HT-29 (cell line): ENCODE measurements at places on chromosomes 13 and 19. TPM values are rescaled to one million over a fixed set of nuclear protein-coding genes. Genes with fewer than 3 reads are reported as not detected.

TMPRSS9 gene
- total RNA-seq: 0.31 TPM in 1 of 2 replicates, not detected in the other

CGB8 gene
- not detected in 2 replicates for total RNA-seq

TPTE2 gene
- total RNA-seq: not detected in 2 replicates

C19orf81 gene
- not detected in 2 replicates for total RNA-seq

ALOX5AP gene
- total RNA-seq: 0.41 TPM in 1 of 2 replicates, not detected in the other

ZNF724 gene
- 0.10 and 0.70 TPM in 2 replicates for total RNA-seq

DNA sequence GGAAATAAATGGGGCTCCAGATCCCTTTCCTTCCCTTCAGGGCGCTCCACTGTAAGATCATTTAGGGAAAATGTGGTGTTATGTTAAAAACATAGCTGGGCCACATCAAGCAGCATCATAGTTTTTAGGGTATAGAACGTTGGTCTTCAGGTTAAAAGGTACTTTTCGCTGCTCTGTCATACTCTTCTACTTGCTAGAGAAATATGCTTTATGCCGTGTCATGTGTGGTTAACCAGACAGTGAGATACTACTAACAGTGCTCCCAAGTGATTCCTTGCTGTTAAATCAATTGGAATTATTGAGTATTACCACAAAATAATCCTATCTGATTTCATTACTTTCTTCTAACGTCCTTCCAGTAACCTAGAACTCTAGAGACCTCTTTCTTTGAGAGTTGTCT lies 1.1 kb upstream of the NDFIP2 start:
- no peak for DNase-seq

- no peak for DNase-seq
Observed at GRCh38 chr13:64993514-64994164, 2236.5 kb downstream of the PCDH9 start.

GRCh38 chr13:100811024-100811865 lies 136.7 kb upstream of the TMTC4 start:
- DNase-seq: no peak

DNA sequence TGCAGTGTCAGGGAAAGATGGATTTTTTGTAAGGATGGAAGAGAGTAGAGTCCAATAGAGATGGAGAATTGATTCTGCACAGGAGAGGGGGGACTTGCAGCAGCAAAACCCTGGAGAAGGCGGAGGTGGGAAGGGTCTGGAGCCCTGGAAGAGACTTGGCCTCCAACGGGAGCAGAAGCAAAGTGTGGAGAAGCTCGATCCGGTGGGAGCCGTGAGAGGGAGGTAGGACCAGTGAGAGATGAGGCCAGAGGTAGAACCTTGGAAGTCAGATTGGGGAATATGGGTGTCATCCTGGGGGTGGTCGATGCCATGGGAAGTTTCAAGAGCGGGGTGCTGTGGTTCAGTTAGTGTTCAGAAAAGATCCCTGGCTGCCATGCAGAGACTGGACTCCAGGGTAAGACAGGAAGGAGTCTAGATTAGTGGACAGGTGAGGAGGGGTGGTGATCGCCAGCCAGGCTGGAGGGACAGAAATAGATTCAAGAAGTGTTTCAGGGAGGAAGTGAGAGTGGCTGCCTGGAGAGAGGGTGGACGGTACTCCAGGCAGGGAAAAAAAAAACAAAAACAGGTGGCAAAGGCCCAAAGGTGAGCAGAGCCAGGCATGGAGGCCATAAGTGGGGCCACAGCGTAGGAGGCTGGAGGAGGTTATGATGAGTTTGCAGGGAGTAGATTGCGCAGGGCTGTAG lies 2.6 kb downstream of the PPP5C start:
- no peak for DNase-seq

- no peak for DNase-seq
Observed at GRCh38 chr13:48510698-48511097, 22.2 kb downstream of the RCBTB2 start.

DNA sequence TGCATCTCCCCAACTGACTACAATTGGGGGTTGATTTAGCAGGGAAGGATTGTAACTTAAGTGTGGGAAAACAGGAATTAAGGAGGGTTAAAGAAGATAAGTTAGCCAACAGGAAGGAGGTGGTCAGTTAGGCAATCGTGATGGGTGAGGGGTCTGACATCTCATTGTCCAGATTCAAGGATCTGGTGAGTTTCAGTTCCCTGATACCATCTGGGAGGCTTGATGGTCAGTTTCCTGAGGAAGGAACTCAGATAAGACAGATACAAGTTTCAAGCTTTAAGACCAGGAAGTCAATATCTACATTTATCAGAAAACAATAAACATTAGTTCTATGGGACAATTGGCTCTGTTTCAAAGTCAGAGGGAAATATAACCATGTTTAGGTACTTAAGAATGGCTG lies 601.8 kb downstream of the SLITRK6 start:
- DNase-seq: no peak

- DNase-seq: peak; percentile 27
Observed at GRCh38 chr13:75173457-75174356, 308.3 kb downstream of the TBC1D4 start.

- peak; percentile 84 for DNase-seq
Observed at GRCh38 chr13:41603917-41604316, 146.6 kb downstream of the RGCC start.

GRCh38 chr19:7550987-7551761 lies 15.7 kb downstream of the PNPLA6 start:
- peak; percentile 28 for DNase-seq
